ENCODE measurements at places on chromosomes 3 and 15.

GRCh38 chr15:25504307-25504706 is 65.5 kb upstream of the UBE3A start:
- no peak for DNase-seq

GRCh38 chr15:65081270-65081669 is 4.7 kb downstream of the KBTBD13 start:
- no peak for DNase-seq

DNA sequence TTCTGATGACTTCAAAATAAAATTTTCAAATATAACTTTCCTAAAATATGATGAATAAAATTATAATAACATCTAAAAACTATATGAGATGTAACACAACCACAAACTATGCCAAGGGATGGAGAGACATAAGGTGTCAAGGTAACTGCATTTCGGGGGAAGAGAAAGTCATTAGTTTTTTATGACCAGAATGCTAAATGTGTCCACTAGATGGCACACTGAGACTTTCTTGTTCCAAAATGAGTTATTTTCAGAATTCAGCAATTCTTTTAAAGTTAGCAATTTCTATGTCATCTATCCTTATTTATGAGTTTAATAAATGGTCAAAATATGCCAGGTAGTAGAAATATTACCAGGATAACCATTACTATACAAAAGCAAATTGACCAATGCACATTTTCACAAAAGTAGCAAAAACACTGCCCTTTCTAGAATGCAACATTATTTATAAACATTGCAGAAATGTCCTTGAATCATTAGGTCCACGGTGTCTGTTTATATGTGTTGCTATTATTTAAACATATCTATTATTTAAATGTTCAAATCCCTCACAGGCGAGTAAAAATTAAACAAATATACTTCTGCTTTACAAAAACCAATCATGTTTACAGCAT is 374.2 kb downstream of the PLCL2 start:
- DNase-seq, result no peak

DNA sequence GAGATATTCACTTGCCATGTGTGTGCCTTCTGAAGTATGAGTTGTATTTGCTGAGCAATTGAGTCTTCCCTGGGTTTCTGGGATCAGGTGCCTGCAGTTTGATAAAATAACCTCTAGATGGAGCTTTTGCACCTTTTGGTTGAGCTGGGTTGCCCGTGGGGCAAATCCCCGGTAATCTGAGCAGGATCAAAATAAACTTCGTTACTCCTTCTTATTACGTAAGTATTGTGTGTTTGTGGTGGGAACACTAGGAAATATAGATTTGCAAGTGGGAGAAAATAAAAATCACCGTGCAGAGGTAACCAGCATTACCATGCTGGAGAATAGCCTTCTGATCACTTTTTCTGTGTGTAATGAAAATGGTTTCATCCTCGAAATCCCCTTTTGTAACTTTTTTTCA is 277.4 kb upstream of the NR2E3 start:
- peak; percentile 22 for DNase-seq

- no peak for DNase-seq
These were observed 6.1 kb downstream of the KCNAB1 start for GRCh38 chr3:156126467-156126866.

DNA sequence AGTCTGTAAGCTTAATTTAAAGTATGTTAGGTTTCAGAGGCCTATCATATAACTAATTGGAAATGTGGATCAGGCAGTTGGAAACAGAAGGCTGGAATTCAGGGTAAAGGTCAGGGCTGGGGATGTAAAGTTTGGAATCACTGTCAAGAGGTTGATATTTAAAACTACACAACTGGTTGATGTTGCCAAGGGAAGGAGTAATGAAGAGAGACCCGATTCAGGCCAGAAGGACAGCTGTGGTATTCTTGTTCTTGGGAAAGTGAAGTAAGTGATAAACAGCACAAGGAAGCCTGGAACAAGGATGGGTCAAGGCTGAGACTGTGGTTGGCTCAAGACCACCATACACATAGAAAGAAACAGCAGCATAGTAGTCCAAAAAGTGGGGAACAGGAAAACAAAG is 654.2 kb downstream of the NTRK3 start:
- DNase-seq, result no peak

DNA sequence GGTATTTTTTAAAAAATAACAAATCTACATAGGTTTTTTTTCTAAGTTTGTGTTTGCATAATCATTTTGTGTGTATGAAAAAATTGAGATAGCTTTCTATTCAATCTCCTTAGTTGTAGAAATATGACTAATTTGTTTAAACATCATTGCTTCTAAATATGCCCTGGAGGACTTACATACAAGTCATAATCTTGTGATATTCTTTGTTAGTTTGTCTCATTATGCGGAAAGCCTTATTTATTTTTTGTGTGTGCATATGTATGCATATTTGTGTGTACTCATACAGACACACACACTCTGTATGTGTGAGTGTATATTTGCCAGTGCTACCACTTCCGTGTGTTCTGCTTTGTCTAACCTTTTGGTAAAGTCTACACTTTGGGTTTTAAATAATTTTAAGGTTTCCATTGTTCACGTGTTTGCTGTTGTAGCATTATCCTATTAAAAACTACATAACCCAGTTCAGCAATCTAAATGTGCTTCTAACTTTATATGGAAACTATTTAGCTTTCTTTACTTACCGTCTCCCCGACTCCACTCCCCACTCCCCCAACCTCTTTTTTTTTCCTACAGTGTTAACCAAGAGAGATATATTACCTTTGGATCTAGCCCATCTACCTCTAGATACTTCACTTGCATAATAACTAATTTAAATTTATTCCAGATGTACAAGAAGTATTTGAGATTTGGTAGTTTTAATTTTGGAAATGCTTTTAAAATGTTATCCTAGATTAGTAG is 111.7 kb downstream of the FNDC3B start:
- DNase-seq, result no peak

- no peak for DNase-seq
These were observed 199.3 kb downstream of the TNIK start for GRCh38 chr3:171260899-171261298.

- DNase-seq, result no peak
These were observed 22.2 kb downstream of the TARS3 start for GRCh38 chr15:101702077-101702476.

DNA sequence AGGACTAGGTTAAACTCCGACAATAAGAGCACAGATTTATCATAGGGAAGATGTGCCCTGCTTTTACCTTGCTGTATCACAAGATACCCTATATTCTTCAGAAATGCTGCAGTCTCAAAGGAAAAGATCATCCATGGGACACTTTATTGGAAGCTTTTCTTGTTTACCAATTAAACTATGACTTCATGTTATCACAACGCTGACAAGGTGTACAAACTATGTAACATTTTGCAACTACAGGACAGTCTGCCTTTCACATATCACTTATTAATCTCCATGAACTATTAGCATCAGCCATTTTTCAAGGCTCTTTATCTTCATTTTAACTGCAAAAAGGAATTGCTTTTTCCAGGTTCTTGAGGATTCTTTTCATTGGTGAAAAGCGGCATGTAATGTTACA is 34.0 kb downstream of the CBLB start:
- peak; percentile 33 for DNase-seq

GRCh38 chr15:95019907-95020306 is 788.5 kb downstream of the MCTP2 start:
- no peak for DNase-seq

DNA sequence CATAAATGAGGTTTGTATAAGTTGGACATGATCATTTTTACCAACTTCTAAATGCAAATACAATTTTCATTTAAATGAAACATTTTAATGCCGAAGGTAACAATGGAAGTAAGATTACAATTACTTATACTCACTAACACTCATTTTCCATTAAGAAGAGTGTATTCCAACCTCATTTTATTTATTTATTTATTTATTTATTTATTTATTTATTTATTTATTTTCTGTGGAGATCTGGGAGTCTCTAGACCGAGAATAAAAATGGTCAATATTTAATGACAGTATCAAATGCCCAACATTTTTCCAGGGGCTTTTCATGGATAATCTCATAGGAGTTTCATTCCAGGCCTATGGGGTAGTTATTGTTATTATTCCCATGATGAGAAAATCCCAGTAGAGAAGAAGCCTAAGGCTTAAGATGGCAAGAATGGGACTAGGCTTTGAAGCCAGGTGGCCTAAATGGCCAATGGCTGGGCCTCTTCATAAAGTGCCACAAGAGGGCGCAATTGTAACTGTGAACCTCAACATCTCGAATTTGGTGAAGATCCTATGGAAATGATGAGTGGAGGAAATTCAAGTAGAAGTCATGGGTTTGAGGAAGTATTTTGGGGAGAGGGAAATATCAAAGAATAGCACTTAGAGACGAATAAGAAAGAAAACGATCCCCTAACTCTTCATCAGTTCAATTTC is 21.3 kb downstream of the VGLL3 start:
- no peak for DNase-seq

GRCh38 chr3:188361888-188362287 is 207.9 kb downstream of the LPP start:
- DNase-seq, result no peak

- peak; percentile 73 for DNase-seq
These were observed 17.8 kb downstream of the LRIG1 start for GRCh38 chr3:66483006-66483405.

- DNase-seq, result peak; percentile 63
These were observed 110.8 kb upstream of the IGF1R start for GRCh38 chr15:98537516-98538060.

GRCh38 chr3:169965562-169966427 is 812 bp upstream of the SEC62 start:
- no peak for DNase-seq

DNA sequence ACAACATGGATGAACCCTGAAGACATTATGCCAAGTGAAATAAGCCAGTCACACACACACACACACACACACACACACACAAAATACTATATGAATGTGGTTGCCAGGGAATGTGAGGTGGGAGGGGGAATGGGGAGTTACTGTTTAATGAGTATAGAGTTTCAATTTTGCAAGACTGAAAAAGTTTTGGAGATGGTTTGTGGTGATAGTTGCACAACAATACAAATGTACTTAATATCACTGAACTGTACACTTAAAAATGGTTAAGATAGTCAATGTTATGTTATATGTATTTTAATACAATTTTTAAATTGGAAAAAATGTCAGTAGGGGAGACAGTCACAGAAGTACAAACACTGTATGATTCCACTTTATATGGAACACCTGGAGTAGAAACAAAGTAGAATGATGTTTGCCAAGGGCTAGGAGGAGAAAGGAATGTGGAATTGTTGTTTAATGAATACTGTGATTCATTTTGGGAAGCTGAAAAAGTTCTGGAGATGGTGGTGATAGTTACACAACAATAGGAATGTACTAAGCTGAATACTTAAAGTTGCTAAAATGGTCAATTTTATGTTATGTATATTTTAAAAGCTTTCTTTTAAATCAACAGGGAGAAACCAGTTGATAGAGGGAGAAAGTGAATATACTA is 76.6 kb downstream of the RPL39L start:
- no peak for DNase-seq

- DNase-seq, result no peak
These were observed 12.0 kb downstream of the TEX55 start for GRCh38 chr3:119157971-119158370.

- DNase-seq, result no peak
These were observed 28.1 kb downstream of the CPNE4 start for GRCh38 chr3:132006605-132007204.

- no peak for DNase-seq
These were observed 174.1 kb downstream of the SATB1 start for GRCh38 chr3:18250991-18251390.

DNA sequence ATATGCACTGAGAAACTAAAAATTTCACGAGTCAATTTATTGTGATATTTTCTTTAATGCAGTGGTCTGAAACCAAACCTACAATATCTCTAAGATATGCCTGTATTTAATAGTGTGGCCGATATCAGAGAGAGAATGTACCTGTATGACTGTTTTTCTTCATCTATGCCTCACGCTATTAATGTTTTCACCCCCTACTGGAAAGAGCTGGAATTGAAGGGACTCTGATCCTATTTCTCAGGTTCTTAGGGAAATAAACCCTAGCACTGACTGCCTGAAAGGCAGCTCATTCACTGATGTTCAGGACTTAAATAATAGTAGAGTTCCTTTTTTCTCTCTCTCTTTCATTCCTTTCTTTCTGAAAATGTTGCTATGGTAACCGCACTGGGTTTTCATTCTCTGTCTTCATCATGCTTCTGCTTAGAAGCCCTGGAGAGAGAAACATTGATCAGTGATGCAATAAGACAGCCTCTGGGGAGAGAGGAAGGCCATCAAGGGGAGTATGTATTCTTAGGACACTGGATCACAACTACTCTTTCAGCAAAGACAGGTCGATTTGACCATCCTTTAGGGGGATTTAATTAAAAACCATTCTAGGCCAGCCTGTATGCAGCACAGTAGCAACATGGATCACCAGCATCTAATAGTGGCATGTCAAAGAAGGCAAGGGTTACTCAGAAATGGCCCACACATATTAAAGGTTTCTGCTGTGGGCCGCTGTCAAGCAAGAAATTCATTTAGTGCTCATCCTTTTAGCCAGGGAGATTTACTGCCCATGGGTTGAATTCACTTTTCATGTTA is 1135.7 kb downstream of the IGSF11 start:
- DNase-seq, result no peak

DNA sequence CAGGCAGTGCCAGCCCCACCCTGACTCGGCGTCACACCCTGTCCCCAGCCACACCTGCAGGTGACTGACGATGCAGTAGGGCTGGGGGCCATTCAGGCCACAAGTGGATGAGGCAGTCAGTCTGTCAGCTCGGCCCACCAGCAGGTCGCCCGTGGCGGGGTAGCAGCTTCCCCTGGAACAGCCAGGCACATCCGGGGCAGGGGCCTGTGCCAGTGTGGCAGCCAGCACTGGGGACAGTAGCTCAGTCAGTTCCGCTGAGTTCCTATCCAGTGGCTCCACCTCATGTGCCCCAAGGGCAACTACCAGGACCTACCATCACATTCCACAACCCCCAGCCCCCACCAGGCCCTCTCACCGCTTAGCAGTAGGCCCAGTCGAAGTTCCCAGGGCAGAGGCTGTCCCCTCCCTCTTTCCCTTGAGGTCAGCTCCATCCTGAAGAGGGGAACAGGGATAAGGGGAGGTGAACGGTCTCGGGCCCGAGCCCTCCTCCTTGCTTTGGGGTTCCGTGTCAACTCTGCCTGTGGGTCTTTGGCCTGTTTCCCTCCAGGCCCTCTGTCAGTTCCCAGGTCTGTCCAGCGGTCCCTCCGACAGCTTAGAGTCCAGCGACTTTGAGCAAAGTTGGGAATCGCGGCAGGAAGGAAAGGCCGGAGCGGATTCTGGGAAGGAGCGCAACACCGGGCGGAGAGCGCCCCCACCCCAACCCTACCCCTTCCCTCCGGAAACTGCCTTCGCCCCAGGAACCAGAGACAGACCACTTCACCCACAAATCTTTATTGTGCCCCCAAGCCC is at the start of gene LAMB2:
TSS of gene LAMB2 (minus strand) at position 614 of the 789 bp plus-strand sequence. CDS start at position 431, 183 bp downstream.
- DNase-seq, result no peak

- no peak for DNase-seq
These were observed 32.2 kb upstream of the MUC13 start for GRCh38 chr3:124966521-124967445.
